ENCODE measurements at places on chromosomes 6 and 20.

- no peak for DNase-seq
These were observed 418.0 kb upstream of the IMPG1 start for GRCh38 chr6:76490456-76490855.

DNA sequence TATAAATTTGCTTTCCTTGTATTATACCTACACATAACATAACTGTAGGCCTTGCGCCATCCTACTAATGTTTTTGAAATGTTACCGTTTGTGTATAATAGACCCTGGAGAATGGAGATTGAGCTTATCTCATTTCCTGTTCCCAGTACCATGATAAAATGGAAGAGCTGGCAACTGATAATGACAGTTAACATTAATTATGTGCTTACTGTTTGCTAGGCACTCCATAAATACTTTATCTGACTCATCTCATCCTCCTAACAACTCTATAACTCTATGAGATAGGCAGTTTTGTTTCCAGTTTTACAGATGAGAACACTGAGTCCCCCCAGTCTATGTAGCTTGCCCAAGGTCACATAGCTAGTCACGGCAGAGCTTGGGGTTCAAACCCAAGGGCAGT, 396.7 kb downstream of the SYNE1 start:
- DNase-seq, result no peak

DNA sequence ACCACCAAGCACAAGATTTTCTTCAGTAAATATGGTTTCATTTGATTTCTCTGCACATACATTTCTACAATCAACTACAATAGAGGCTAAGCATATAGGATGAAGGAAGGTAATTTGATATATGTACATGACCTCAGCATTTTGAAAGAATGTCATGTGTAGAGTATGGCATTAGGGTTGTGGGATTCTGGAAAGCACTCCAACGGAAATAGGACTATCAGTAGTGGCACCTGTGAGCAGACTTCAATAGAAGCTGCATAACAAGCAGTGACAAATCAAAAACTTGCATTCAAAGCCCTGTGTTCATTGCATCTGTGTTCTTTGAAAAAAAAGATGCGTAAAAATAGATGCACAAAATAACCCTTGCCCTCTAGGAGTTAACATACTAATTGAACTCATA, 57.5 kb upstream of the EYA4 start:
- no peak for DNase-seq

DNA sequence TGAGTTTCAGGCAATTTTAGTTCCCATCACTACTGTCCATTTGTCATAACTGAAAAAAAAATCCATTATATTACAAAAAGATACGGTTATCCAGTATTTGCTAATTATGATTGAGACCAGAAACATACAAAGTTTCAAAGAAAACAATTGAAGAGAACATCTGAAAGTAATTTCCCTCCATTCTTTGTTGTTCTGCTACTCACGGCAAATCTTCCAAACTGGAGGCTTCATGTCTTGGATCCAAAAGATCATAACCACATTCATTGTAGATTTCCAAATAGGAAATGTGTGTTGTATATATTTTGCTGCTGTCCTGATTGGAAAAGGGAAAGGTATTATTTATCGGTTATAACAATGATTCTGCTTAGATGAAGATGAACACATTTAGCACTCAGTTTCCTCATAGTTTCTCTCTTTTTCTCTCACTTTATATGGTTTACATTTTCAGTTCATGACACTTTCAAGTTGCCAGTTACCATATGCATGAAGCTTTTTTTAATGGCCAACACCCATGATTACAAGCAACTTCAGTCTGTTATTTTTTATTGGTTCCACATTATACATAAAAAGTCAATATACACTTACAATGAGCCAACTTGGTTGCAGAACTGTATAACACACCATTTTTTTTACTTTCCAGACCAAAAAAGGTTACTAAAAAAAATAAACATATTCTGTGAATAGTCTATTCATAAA, 90.4 kb downstream of the KIF6 start:
- DNase-seq, result no peak

DNA sequence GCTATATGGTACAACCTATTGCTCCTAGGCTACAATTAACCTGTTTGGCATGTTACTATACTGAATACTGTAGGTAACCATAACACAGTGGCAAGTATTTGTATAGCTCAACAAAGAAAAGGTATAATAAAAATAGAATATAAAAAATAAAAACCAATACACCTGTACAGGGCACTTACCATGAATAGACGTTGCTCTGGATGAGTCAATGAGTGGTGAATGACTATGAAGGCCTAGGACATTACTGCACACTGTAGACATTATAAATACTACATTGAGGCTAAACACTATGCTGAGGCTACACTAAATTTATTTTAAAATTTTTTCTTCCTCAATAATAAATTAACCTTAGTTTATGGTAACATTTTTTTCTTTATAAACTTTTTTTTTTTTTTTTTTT, 18.6 kb downstream of the ELOVL5 start:
- no peak for DNase-seq

GRCh38 chr20:16106191-16106849, 466.9 kb downstream of the KIF16B start:
- DNase-seq, result no peak

DNA sequence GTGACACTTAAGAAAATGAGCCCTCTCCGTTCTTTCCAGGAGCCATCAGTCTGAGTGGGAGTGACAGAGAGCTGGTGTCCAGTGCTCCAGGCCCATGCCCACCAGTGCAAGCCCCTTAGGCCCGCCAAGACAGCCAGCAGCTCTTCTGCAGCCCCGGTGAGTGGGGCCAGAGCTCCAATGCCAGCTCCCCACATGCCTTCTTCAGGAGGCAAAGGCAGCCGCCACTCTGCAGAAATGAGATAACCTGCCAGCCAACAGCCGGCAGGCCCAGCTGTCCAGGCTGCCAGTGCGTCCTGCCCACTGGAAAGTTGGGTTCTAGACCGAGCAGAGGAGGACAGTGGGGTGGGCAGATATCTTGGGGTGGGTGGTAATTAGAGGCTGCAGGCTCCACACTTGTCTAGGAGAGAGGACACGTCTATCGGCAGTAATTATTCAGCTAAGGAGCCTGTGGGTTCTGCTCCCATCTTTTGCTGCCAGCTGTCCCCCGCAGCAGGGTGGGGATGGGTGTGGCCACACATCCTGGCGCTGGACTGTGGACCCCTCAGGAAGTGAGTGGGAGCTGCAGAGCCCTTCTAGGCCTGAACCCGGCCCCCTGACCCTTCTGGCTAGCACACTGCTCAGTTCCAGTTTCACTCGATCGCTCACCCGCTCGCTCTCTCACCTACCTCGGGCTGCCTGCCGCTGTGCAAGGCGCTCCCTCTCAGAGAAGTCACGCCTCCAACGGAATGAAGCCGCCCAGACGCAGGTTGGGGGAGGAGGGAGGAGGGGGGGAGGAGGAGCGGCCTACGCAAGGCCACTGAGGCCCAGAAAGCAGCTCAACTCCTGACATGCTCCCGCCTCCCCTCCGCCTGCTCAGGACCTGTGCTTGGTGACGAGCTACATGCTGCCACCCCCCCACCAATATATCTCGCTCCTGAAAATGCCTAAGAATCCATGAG, 3.6 kb downstream of the GRM4 start:
- DNase-seq, result peak; percentile 83

DNA sequence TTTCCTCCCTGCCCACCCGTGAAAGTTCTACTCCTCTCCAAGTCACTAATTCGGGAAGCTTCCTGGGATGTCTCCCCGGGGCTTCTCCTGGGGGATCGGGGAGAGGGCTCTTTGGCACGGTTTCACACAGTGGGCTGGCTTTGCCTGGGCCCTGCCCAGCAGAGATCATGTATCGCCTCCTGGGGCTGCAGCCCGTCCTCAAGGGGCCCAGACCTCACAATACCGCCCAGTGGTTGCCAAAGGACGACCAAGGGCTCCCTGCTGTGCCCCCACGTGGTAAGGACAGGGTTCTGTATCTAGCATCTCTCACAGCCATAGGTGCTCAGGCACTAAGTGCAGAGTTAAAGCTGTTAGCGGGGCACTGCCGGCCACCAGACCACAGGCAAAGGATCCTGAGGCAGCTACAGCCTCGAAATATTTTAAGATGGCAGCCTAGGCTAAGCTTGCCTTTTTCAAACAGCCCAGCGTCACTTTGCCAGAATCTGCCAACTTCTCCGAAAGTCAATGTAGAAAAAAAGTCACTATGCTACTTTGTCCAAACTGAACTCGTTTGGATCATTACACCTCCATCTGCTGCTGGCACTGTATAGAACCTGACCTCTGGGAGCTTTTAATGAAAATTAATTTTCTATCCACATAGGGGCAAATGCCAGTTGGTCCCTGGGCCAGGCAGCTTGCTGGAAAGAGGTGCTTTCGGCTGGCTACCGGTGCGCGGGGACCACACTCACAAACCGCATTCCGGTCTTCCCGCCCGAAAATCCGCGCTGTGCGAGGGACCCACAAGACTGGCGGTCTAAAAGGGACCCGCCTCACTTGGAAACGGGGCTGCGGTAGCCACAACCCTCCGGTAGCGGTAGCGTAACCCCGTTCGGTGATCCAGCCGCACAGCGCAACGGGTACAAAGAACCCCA, 1.3 kb upstream of the NNAT start:
- DNase-seq, result peak; percentile 62

- peak; percentile 18 for DNase-seq
These were observed 20.7 kb upstream of the PKHD1 start for GRCh38 chr6:52108128-52108527.

- DNase-seq, result no peak
These were observed 20.7 kb upstream of the AIG1 start for GRCh38 chr6:143040018-143040417.
